NCI-H2081 treated with DMSO at 0.1 percent for 48 hours (cell line): ENCODE measurements at places on chromosomes 11 and 22.

DNA sequence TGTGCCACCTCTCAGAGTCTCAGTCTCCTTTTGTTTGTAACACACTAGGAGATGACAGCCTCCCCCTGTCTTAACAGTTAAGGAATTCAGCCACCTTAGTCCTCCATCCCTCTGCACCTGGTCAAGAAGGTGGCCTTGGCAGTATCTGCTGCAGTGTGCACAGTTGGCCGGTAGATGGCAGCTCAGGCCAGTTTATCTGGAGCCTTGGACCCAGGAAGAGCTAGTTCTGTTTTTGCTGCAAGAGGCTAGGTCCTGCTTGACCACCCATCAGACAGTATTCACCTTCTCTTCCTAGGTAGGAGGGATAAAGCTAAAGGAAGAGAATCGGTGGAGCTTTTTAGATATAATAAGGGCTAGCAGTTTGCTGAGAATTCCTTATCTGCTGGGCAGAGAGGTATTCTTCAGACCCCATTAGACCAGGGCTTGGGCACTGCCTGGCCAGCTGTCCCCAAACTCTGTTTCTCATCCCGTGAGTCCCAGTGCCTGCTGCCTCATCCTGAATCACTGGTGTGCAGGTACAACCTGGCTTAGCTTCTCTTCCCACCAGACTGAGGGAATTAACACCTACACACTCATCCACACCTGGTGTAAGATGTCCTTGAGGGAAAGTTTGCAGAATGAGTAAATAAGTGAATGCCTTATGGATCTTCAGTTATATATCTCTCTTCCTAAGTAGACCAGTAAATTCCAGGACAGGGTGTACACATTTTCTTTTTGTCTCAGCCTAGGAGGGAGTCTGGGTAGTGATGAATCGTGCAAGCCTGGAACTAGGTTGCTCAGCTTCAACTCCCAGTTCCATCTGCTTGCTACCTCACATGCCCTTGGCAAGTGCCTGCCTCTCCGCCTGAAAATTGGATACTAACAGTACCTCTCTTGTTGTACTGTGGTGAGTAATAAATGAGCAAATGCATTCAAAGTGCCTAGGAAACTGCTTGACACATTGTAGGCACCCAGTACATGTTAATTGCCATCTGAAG is 70.8 kb upstream of the NARS2 start:
- DNase-seq, result peak; percentile 14

- no peak for DNase-seq
Observed at GRCh38 chr22:33779243-33779642, 141.0 kb downstream of the LARGE1 start.

DNA sequence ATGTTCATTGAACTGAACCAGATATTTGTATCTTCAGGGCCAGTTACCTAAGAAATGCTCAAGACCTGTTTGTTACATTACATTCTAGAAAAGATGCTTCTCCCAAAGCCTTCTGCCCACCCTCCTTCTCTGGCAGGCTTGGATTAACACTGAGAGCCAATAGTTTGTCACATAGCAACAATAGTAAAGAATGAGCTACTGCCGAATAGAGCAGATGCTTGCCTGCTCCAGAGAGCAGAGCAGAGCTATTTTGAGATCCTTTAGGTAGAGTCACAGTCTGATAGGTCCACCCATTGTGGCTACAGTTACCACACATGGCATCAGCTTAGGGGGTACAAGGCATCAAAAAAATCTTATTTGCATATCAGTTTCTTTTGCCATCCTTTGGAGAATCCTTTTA is 13.5 kb upstream of the EP300 start:
- DNase-seq, result no peak

DNA sequence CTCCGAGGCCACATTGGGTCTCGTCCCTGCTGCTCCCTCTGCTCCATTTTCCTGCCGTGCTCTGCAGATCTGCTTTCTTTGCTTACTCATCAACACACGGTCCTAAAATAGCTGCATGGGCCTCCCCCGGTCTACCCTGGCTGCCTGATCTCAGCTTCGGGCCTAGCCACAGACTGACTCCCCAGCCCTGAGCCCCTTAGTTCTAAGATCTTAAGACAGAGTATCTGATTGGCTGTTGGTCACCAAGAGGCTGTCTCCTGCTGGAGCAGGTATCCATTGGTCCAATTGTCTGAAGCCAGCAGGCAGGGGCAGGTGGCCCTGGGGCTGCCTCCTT is 53.7 kb upstream of the NECTIN1 start:
- no peak for DNase-seq

DNA sequence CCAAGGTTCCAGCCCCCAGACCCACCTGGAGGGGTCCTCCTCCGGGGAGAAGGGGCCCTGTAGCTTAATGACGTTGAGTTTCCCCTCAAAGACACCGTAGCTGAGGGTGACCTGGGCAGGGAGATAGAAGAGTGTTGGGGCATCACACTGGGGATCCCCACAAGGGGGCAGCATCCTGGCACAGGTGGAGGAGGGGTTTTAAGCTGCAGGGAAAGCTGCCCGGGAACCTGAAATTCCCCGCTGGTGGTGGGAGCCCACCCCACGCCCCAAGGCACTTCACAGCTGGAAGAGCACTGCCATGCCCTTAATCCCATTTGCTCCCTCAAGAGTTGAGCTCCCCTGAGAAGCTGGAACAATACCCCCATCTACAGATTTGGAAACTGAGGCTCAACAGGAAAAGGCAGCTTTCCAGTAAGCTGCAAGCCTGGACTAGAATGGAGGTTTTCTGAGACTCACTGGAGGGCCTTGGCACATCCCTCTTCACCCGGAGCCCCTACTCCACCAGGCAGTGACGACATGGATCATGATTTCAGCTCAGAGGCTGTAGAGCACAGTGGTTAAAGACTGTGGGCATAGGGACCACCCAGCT is 13.7 kb downstream of the MFNG start:
- DNase-seq, result no peak
